Uterus (tissue), 4 donors: ENCODE measurements at places on chromosomes 7 and 10. TPM values are rescaled to one million over a fixed set of nuclear protein-coding genes. Genes with fewer than 3 reads are reported as not detected.

Gene CYP2E1
- 0.29 TPM for total RNA-seq

Gene GRM3
- not detected for total RNA-seq

Gene SEMA3A
- 88.9 TPM for total RNA-seq

Gene THAP5
- total RNA-seq: 50.7 TPM

Gene GPR15LG
- not detected for total RNA-seq

Gene SMKR1
- 0.35 TPM for total RNA-seq

Gene ABCB8
- total RNA-seq: 31.2 TPM

Gene C7orf57
- total RNA-seq: not detected

Gene ZRANB1
- 18.5 TPM for total RNA-seq

Gene LIPJ
- 0.48 TPM for total RNA-seq
